NCI-H774 (cell line): ENCODE measurements at places on chromosomes 4 and X.

DNA sequence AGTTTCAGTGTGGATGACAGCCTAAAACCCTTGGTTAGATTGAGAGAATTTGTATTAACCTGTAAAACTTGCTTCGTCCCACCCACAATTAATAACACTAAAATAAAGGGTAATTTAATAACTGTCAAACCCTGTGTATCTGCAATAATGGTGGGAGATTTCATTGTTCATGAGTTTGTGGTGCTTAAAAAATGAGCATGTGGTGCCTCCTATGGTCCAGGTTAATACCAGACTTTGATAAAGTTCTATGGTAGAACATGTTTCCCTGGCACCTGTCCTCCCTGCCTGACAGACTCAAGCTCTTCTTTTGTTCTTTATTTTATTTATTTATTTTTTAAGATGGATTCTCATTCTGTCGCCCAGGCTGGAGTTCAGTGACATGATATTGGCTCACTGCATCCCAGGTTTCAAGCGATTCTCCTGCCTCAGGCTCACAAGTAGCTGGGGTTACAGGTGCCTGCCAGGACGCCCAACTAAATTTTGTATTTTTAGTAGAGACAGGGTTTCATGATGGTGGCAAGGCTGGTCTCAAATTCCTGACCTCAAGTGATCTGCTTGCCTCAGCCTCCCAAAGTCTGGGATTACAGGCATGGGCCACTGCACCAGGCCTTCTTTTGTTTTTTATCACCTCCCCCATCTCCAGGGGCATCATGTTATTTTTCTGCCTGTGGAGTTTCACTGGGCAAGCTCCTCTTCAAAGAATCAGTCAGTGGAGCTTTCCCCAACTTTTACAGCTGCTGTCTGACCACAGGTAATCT lies 289.2 kb downstream of the NR3C2 start:
- DNase-seq: no peak

DNA sequence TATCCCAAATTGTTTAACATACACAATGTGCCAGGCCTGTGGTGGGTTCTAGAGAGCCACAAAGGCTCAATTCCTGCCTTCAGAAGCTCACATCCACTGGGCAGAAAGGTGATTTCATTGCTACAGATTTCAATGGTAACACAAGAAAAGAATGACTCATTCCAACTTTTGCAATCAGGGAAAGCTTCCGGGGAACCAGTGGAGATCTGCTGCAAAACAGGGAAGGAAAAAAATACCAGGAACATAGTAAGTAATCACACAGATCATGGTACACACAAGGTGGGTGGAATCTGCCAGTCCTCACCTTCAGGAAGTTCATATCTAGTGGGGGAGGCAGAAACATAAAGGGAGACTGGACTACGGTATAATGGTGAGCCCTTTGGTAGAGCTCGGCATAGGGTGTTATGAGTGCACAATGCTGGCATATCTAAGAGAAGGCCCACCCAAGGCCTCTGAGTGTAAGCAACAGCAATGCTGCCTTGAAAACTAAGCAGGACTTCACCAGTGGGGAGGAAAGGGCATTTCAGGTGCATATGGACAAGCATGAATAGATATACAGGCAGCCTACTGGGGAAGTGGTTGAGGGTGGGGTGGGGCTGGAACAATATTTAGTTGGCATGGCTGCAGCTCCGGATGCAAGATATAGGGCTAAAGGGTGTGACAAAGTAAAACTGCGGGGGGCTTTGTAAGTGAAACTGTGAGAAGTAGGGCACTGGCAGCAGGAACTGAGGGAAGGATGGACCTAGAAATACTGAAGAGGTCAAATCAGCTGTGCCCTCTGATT lies 24.2 kb downstream of the GPRIN3 start:
- DNase-seq: no peak

DNA sequence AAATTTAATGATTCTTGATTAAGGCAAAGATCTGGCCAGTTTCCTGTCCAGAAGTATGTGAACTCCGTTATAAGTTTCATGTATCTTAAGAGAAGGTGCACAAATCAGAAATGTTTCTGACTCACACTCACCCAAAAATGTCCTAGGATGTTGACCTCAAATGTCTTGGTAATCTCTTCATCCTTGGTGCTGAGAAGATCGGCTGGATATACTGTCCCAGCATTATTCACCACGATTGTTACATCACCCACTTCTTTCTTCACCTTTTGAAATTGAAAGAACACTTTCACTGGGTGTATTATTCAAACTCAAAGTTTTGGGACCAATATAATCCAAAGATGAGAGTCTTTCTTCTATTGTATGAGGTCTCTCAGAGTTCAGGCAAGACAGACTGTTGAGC lies 5.7 kb downstream of the HSD17B13 start:
- no peak for DNase-seq

GRCh38 chr4:104693601-104694201 lies 199.0 kb upstream of the CXXC4 start:
- no peak for DNase-seq

- DNase-seq: peak; percentile 74
Observed at GRCh38 chr4:10157478-10158332, 41.1 kb upstream of the WDR1 start.

- no peak for DNase-seq
Observed at GRCh38 chrX:115367951-115368350, 78.4 kb downstream of the LUZP4 start.

DNA sequence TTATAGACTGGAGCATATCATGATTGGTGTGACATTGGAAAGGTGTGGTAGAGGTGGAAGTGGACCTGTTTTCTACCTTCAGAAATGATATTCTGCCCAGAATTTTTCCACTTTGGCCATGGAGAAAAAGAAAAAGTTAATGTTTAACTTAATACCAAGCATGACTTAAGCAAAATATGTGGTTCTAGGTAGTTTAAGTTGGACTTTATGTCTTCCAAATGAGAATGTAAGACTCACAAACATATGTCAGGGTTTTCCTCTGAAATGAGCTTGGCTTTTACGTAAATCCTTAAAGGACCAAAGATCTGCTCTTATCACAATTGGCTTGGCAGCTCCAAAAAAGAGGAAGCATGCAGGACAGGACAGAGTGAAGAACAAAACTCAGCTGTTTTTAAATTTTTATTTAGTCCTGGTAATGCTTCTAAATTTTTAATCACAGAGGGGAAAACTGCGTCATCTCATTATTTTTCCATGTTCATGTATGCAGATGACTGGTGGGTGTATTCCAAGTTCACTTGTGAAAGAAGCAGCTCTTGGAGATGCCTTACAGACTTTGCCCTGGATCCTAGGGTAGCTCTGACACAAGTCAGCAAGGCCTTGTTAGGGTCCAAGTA lies 98.2 kb downstream of the ANK2 start:
- DNase-seq: no peak

- no peak for DNase-seq
Observed at GRCh38 chr4:76898949-76899645, 1.2 kb upstream of the SOWAHB start.

- no peak for DNase-seq
Observed at GRCh38 chrX:77693594-77693993, 92.4 kb downstream of the ATRX start.

DNA sequence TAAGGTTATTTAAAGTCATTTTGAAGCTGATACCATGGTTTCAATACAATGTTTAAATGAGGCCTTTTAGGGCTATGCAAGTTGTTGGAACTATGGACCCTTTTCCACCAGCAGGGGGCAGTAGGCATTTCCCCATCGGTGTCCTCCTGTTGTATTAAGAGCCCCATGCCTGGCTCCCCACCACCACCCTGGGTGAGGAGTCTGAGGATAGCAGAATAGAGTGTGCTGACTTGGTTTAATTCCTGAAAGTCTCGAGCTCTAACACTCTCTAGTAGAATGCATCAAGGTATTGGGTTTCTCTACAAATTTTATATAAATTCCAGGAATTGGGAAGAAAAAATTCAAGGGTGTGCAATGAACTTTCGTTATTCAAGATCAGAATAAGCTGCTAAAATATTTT lies 234.8 kb upstream of the JADE1 start:
- DNase-seq: peak; percentile 1

DNA sequence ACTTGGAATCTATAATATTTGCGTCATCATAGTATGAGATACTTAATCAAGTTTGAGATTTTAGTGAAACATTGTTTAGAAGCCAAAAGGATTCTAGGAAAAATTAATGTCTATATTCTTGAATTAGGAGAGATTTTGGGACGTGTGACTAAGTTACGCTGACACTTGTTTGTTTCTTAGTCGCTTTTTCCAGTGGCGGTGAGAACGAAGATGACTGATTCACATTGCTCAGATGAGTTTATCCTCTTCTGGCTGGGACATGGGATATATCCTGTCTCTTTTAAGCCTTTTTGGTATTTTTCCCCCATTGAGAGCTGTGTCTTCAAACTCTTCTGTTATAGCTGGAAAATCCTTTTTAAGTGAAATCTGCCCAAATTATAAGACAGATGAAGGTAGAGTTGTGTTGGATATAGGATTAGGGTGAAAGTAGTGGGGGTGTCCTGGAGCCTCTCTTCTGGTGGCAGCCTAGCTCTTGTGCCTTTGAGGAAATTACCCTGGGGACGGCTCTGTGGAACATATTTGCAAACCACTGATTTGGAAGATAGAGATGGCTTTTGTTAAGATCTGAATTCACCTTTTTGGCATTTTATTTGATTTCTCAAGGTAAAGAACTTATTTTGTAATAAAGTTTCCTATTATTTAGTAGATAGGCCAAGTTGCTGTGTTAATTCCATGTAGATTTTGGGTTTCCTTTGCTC lies 49.7 kb downstream of the HTT start:
- no peak for DNase-seq

DNA sequence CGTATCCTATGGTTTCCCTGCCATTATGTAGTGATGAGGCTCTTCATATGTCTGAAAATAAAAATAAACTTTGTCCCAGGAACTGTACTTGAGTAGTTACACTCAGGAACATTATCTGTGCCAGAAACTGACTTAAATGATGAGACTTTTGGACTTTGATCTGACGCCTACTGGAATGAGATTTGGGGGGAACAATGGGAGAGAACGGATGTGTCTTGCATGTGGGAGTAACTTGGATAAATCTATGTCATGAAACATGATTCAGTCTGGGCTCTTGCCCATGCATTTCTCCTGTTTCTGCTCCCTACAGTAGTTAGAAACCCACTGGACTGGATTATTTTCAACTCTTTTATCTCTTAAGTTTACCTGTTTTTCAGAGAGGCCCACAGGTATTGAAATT lies 2351.4 kb downstream of the PCDH7 start:
- no peak for DNase-seq

- DNase-seq: no peak
Observed at GRCh38 chr4:10183462-10183861, 66.9 kb upstream of the WDR1 start.

GRCh38 chrX:139081965-139082364 lies 370.4 kb upstream of the FGF13 start:
- no peak for DNase-seq

GRCh38 chr4:111045992-111046391 lies 423.1 kb upstream of the PITX2 start:
- no peak for DNase-seq
